ENCODE measurements at places on chromosomes 2 and 18.

DNA sequence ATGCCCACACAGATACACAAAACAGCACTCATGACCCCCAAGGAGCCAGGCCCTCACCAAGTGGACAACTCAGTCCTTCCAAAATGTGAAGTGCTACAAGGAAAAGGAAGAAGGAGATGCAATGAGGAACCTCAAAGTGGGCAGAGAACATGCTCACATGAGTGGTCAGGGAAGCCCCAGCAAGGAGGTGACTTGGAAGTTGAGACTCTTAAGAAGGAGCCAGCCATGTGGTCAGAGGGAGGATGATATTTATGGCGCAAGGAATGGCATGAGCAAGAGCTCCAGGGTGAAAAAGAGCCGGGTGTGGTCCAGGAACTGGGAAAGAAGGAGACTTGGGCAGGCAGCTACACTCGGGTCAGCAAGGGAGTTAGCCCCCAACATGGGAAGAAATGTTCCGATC lies 30.0 kb upstream of the KLHL29 start:
- no peak for DNase-seq

- no peak for DNase-seq
These were observed 10.4 kb downstream of the MEIS1 start for GRCh38 chr2:66445076-66445924.

DNA sequence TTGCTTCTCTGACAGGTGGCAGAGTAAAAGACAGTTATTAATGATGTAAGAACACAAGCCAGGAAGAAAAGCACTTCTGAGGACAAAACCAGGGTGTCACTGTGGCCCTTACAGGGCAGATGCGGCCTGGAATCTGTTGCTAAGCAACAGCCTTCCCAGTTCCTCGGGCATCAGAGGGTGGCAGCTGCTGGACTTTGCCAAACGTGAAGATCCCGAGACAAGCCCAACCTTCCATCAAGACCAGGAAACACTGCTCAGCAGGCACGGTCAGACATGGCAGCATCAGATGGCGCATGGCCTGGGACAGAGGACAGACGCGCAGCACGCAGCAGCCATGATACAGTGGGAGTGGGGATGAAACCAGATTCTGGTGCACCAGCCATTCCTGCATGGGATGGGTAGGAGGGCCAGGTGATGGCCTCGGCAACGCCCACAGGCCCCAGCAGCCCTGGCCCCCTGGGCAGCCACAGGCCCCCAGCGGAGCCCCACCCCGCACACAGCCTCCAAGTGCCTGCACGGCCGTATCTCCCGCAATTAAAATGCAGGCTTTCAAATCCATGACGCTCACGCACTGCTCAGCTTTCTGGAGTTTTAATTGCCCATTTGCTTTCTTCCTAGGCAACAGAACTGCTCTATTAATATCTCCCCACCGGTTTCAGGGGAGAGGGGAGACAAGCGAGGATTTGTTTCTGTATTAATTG lies 89.0 kb downstream of the EIPR1 start:
- DNase-seq: no peak

- no peak for DNase-seq
These were observed 7.4 kb downstream of the PLEKHB2 start for GRCh38 chr2:131112529-131112928.

- DNase-seq: no peak
These were observed 103.1 kb downstream of the PPP1R1C start for GRCh38 chr2:182088681-182089320.

DNA sequence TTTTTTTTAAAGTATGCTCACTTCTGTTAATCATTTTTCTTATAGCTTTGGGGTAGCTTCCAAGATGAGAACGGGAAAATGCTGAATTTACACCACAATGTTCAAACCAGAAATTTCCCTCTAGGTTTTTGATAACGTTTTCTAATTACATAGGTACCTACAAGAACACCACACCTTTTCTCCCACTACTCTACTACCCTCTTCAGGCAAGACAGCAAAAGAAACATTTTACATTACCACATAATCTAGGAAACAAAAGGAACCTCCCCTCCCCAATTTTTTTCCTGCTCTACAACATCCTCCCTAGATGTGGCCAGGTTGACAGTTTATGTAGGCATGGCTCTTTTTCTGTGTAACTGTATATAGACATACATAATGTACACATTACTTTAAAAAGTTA lies 32.4 kb downstream of the NDUFAF7 start:
- DNase-seq: no peak

DNA sequence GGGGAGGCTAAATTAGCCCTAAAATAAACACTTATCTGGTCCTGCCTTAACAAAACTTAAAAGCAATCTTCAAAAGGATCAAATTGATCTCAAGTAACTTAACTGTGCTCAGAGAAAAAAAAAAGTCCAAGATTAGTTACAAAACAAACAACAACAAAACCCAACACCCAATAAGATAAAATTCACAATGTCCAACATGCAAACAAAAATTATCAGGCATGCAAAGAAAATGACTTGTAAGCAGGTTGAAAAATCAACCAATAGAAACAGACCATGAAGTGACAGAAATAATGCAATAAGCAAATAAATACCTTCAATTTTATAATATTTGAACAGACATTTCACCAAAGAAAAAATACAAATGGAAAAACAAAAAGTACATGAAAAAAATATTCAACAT lies 4.0 kb upstream of the REEP1 start:
- no peak for DNase-seq

DNA sequence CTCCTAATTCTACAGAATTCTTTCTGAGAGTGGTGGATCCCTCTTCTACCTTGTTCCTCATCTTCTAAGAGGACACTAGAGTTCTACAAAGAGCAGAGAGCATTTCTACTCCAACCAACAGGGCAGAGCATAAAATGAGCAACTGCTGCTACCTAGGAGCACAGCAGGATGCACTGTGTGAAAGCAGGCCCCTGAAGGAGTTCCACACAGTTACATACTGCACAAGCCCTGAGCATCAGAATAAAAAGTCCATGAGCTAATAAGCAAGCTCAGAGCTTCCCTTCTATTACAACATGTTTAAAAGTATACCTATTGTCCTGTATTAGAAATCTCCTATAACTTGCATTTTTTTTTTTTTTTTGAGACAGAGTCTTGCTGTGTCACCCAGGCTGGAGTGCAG lies 8.4 kb downstream of the FHL2 start:
- no peak for DNase-seq

DNA sequence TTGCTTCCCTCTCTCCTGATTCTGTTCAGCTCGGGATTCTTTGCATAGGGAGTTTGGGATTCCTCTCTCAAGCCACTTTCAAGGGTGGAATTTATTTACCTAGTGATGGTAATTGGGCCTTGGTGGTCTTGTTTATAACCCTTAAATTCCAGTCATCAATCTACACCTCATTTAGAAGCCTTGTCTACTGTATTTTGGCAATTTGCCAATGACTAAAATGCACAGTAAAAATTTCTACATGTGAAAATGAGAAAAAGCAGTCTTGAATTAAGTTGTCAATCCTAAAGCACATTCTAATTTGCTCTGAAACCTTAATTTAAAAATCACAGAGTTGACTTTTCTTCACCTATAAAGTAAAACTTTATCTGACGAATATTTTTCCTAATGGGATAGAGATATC lies 749.2 kb upstream of the CRIM1 start:
- DNase-seq: no peak

- DNase-seq: no peak
These were observed 8.4 kb downstream of the ACSL3 start for GRCh38 chr2:222869252-222869560.

DNA sequence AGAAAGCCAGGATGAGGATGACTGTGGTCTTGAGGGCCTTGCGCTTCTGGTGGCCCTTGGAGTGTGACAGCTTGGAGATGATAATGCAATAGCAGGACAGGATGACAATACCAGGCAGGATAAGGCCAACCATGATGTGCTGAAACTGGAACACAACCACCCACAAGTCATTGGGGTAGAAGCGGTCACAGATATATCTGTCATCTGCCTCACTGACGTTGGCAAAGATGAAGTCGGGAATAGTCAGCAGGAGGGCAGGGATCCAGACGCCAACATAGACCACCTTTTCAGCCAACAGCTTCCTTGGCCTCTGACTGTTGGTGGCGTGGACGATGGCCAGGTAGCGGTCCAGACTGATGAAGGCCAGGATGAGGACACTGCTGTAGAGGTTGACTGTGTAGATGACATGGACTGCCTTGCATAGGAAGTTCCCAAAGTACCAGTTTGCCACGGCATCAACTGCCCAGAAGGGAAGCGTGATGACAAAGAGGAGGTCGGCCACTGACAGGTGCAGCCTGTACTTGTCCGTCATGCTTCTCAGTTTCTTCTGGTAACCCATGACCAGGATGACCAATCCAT lies 2.7 kb downstream of the CXCR4 start:
- DNase-seq: no peak
